ENCODE measurements at places on chromosomes 16 and 17.
A peak's percentile ranks its signal among the peaks of the same experiment; 100 is the strongest.

GRCh38 chr17:64200080-64201032, 62.7 kb downstream of the TEX2 start:
- peak; percentile 91 for ATAC-seq

- peak; percentile 26 for ATAC-seq
These were observed 16.6 kb downstream of the RMI2 start for GRCh38 chr16:11361701-11362451.

DNA sequence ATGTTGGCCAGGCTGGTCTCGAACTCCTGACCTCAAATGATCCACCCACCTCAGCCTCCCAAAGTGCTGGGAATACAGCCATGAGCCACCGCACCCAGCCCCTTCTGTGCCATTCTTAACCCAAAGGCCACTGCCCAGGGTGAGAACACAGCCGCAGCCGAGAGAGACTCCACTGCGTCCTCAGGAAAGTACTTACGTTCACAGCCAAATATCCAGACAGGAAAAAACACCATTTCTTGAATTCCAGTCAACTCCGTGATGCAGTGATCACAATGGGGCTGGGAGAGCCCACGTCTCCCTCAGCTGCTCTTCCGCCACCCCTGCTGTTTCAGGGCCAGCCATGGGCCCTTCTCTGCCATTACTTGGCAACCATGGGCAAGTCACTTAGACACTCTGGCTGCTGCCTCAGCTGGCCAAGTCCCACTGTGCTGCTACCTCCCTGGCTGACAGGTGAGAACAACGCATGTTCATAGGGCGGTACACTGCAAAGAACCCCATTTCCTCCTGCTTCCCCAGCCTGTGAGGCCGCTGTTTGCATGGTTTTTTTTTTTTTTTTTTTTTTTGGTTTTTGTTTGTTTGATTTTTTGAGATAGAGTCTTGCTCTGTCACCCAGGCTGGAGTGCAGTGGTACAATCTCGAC, 4.3 kb downstream of the CDIP1 start:
- no peak for ATAC-seq

DNA sequence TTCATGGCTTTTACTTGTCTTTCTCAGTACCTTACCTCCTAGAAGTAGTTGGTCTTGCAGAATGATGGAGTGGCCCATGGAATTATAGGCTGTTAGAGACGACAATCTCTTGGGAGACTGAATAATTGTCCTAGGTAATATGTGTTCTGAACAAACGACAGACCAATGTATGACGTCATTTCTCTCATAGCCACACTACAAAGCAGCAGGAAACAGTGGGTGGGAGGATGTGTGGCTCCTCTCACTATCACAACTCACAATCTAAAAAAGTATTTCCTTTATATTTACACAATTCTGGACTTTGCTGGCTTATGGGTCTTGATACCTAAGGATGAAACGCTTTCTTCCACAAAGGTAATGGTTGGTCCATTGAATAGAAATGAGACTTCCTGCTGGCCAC, 183.9 kb downstream of the TOX3 start:
- no peak for ATAC-seq

GRCh38 chr17:65848751-65849150, 287.3 kb upstream of the AXIN2 start:
- no peak for ATAC-seq

DNA sequence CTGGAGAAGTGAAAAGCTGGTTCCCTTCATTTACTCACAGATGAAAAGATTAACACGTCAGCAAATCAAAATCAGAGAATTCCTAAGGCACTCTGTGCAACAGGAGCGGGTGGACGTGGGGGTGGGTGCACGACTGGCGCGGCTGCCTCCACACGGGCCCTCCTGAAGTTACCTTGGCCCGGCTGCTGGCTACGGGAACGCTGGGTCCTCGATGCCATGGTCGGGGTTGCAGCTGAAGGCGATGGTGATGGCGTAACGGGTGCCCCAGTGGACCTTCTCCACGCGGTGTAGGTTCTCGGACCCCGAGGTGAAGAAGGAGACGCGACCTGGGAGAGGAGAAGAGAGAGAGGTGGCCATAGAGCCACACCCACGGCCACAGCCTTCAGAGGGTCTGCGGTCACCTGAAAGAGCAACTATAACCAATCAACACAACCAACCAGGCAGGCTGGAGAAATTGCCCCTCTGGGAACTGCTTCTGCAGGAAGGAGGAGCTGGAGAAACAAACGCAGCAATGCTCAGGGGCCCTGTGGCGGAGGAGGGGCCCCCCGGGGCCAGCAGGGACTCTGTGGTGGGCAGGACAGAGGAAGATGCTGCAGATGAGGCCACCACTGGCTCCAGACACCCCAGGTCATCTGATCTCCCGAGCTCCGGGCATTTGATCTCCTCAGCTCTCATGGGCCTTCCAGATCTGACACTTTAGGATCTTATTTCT, 20.8 kb downstream of the UTS2R start:
- no peak for ATAC-seq

DNA sequence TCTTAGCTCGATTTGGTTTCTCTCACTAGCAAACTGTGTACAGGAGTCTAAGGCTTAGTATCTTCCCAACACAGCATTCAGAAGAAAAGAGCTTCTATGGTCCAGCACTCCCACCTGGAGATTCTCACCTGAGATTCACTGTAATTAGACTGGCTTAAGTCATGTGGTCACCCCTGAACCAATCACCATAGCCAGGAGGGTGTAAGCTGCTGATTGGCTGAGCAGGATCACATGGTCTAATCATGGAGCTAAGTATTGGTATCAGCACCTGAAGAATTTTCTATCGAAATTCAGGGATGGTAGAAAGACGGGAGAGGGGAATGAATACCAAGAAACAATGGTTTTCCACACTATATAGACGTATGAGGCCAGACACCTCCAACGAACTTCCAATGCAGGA, 359.8 kb upstream of the ERCC4 start:
- no peak for ATAC-seq

DNA sequence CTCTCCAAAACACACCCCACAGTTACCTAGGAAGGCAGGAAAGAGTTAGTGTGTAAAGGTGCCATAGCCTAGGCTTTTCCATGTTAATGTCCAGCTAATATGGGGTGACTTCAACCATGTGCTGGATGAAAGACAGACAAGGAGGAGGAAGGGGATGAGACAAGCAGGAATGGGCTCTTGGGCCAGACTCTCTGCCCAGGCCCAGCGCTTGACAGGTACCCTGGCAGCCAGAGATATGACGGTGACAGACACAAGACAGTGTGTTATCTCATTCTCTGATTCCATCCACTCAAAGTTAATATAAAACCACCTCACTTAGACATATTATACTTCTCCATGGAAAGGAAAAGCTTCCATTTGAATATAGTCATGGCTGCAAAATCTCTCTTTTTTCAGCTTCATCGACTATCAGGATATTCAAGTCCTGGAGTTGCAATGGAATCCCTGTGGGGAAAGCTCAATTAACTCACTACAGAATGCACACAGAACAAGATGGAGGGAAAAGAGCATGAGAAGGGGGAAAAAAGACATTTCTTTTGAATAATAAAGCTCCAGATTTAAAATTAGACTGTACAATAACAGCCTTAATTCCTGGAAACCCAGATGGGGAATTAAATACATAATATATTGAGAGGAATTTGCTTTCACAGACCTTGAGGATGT, 596.7 kb downstream of the TOX3 start:
- no peak for ATAC-seq

DNA sequence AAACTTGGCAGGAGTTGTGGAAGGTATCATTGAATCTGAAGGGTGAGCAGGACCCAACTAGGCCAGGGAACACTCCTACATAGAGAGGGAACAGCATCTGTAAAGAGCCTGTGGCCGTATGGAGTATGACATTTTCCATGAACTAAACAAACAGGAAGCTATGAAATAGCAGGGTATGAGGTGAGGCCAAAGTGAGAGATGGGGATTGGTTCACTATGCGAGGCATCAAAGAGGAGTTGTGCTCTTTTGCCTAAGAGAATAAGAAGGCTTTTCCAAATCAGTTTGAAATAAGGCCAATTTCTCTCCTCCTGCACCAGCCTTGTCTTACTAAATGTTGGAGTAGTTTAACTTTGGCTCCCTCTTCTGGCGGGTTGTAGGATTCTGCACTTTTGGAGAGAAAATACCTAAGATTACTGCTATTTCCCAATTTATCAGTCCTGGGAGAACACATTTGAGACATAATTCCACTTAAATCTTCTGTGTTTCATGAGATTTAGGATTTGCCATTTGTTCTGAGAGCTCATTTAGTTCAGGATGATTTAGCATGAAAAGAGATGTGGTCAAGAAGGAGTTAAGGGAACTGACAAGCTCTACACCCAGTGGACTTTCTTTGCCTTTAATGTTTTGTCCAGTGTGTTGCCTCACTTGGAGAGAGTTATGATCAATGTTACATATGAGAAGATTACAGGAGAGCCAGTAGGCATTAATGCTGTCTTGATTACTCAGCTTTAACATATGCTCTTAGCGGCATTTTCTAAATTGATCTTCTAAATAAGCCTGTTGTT, 55.4 kb downstream of the TNRC6C start:
- no peak for ATAC-seq

GRCh38 chr16:56748191-56748590, 18.3 kb downstream of the NUP93 start:
- ATAC-seq: no peak

GRCh38 chr16:89367538-89367915, 122.8 kb downstream of the ANKRD11 start:
- ATAC-seq: no peak

- ATAC-seq: no peak
These were observed 4.3 kb downstream of the C16orf74 start for GRCh38 chr16:85746460-85747215.

- ATAC-seq: peak; percentile 36
These were observed 1.5 kb downstream of the NDRG4 start for GRCh38 chr16:58501242-58502131.

- ATAC-seq: peak; percentile 20
These were observed 28.7 kb downstream of the MMP15 start for GRCh38 chr16:58054289-58054688.

DNA sequence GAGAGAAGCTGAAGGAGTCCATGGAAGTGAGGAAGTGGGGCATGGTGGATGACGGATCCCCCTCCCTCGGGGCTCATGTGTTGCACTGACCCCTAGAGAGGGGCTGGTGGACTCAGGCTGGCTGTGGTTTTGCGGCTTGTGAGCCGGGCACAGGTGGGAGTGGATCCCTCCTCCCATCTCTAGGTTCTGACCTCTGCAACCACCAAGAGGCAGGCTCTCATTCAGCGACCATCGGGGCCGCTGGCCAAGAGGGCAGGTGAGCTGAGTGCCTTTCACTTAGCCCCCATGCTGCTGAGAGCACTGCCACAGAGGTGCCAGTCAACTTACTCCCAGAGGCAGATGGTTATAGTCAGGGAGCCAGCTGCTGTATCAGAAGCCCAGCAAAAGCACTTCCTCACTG, 67.3 kb downstream of the SCNN1B start:
- ATAC-seq: no peak

DNA sequence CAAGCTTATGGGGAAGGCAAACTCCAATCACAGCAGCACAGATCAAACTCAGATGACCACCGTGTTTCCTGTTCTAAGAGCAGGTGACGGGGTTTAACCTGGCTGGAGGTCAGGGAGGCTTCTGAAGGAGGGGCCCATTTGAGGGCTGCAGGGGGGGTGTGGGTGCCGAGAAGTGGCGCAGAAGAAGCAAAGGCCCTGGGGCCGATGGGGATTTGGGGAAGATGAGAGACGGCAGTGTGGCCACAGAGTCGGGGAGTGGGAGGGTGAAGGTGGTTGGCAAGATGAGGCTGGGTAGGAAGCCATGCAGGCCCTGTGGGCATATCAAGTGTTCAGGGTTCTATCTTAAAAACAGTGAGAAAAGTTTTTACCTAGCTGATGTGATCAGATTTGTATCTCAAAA, 122.9 kb downstream of the CLEC16A start:
- ATAC-seq: no peak

- ATAC-seq: peak; percentile 74
These were observed 23.8 kb downstream of the SPHK1 start for GRCh38 chr17:76408037-76408849.

DNA sequence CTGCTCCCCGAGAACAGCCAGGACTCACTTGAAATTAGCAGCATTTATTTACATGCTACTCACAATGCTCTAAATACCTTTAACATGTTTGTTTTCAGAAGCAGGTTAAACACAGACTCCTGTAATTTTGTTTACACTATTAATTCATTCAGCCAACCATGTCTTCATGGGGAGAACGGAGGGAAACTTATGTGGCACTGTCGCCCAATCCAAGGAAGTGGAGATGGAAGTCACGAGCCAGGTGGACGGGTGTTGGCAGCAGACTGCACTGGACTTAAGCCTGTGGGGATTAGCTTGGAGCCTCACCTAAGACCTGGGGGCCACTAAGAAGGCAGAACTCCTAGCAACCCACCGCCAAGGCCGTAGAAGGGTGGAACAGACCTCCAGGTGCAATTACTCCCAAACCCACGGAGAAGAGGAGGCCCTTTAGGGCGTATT, 8.8 kb upstream of the GFAP start:
- no peak for ATAC-seq

DNA sequence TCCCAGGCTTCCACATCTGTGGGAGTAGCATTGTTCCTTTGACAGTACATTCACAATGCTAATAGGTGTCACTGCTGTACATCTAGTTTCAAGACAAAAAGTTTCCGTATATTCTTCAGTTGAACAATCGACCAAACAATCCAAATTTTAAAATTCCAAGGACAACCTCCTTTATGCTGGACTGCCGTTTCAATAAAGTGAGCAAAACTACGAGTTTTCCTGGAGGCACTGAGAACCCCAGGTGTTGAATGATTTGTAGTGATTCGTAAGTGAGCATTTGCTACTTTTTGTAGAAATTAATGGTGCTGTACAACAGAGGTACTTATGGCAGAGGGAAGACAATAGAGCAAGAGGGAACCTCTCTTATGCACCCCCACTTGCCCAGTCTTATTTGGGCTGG, 71.2 kb upstream of the NACA2 start:
- no peak for ATAC-seq

- ATAC-seq: no peak
These were observed 98.6 kb downstream of the WNT3 start for GRCh38 chr17:46719891-46720290.

- ATAC-seq: peak; percentile 18
These were observed 827 bp downstream of the CDK10 start for GRCh38 chr16:89687092-89687940.

- no peak for ATAC-seq
These were observed 427.1 kb downstream of the GRIN2A start for GRCh38 chr16:9755081-9755480.

DNA sequence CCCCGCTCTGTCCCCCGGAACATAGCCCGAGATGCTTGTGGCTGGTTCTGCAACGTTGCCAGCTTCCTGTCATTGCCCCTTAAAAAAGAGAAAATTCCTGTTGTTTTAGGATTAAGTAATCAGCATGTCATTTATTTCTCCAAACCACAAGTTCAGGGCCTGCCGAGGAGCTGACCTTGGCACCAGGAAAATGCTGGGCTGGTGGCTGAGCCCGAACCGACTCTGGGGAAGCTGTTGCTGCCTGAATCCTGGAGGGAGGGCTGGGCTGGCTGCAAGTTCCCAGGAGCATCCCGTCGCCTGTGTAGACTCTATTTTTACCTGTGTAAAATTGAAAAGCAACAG, 130.9 kb upstream of the FOXF1 start:
- no peak for ATAC-seq
